Left lung (tissue), 14 donors: ENCODE measurements at places on chromosomes 3 and 15. TPM values are rescaled to one million over a fixed set of nuclear protein-coding genes. Genes with fewer than 3 reads are reported as not detected.

Gene PLSCR4
- 39.7 TPM for total RNA-seq

Gene GOLGA6L7
- not detected for total RNA-seq

Gene KCNMB3
- total RNA-seq = 1.6 TPM

Gene VWA5B2
- total RNA-seq = not detected

Gene FOXL2NB
- total RNA-seq = not detected

Gene ADAMTSL3
- 11.7 TPM for total RNA-seq

Gene CNTN3
- total RNA-seq = 0.92 TPM

Gene WDR72
- 0.73 TPM for total RNA-seq

Gene HSPBAP1
- 15.0 TPM for total RNA-seq

Gene DNAH12
- 0.61 TPM for total RNA-seq

Gene MGA
- total RNA-seq = 33.4 TPM

Gene MYRIP
- 1.9 TPM for total RNA-seq
